ENCODE measurements at places on chromosomes 4 and X.

GRCh38 chrX:19735244-19735643 is 152.2 kb downstream of the SH3KBP1 start:
- no peak for DNase-seq
- no peaks in the 10 kb centered on the region for H3K36me3 ChIP-seq
- no peak overlapping the region for H3K4me3 ChIP-seq
- no peaks in the 10 kb centered on the region for H3K27me3 ChIP-seq
- no peak overlapping the region for H3K27ac ChIP-seq
- H3K4me1 ChIP-seq, result no peaks in the 10 kb centered on the region

- H3K27ac ChIP-seq, result peak overlapping the region; percentile 39
- H3K36me3 ChIP-seq, result no peaks in the 10 kb centered on the region
- no peaks in the 10 kb centered on the region for H3K27me3 ChIP-seq
- DNase-seq, result peak; percentile 59
Observed at GRCh38 chr4:112747036-112747435, 110.1 kb downstream of the LARP7 start.

DNA sequence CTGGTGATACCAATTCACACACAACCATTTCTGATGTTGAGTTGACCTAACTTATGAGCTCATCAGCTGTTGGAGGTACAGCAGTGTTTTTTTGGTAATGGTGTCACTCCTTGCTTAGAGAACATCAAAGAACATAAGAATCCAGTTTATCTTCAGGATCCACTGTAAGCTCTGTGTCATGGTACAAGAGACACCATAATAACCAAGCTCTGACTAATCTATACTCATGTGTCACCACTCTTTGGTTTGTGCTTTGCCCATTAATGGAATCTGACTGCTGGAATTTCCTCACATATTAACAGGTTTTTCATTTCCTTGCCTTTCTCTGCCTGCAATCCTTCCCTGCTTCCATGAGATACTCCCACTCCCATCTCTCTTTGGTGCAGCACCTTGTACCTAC is 735.1 kb upstream of the LCORL start:
- H3K4me1 ChIP-seq, result no peaks in the 10 kb centered on the region
- H3K27me3 ChIP-seq, result no peaks in the 10 kb centered on the region
- H3K27ac ChIP-seq, result no peak overlapping the region
- DNase-seq, result no peak

- H3K27me3 ChIP-seq, result no peaks in the 10 kb centered on the region
- H3K4me3 ChIP-seq, result no peak overlapping the region
- H3K4me1 ChIP-seq, result no peaks in the 10 kb centered on the region
- H3K27ac ChIP-seq, result no peak overlapping the region
- DNase-seq, result no peak
- no peaks in the 10 kb centered on the region for H3K36me3 ChIP-seq
Observed at GRCh38 chrX:1487401-1487800, 34.7 kb upstream of the ASMTL start.

DNA sequence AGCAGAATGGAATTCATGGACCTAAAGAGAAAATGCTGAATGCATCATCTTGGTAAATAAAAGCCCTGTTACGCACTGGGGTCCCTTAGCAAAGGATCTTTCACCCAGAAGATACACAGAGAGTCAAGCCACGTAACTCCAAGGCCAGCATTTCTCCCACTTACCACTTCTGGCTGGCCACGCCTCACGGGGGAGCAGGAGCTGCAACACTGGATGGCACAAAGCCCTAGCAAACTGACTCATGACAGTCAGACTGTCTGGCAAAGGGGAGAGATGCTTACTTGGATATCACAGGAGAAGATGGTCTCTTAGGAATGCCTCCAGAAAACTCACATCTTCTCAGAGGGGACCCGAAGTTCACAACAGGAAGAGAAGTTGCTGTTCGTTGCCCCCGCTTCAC is 51.4 kb upstream of the BCLAF3 start:
- DNase-seq, result no peak
- H3K4me1 ChIP-seq, result no peaks in the 10 kb centered on the region
- no peaks in the 10 kb centered on the region for H3K36me3 ChIP-seq
- H3K27ac ChIP-seq, result no peak overlapping the region
- no peaks in the 10 kb centered on the region for H3K27me3 ChIP-seq
- H3K4me3 ChIP-seq, result no peak overlapping the region

GRCh38 chr4:794900-795725 is 30.8 kb downstream of the CPLX1 start:
- peaks cover 8% of the 10 kb centered on the region for H3K4me1 ChIP-seq
- H3K4me3 ChIP-seq, result peak overlapping the region; percentile 4
- H3K36me3 ChIP-seq, result no peaks in the 10 kb centered on the region
- H3K27me3 ChIP-seq, result peaks cover 52% of the 10 kb centered on the region
- no peak overlapping the region for H3K27ac ChIP-seq
- no peak for DNase-seq

DNA sequence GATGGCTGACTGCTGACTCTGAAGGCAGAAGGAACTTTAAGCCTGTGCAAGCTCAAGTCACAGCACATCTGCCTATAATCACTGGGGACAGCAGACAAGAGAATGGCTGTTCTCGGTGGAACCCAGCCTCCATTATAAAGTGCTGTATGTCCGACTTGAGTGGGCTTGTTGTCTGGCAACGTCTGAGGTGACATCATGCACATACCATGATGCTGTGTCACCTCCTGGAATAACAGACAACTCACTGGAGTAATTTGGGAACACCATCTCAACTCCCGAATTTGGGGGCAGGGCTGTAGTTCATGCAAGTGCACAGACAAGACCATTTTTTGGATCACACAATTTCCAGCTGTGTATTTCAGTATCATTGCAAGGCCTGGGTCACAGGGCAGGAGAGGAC is 59.8 kb upstream of the GPM6B start:
- no peak for DNase-seq
- no peak overlapping the region for H3K27ac ChIP-seq
- no peaks in the 10 kb centered on the region for H3K4me1 ChIP-seq
- peaks cover 2% of the 10 kb centered on the region for H3K27me3 ChIP-seq
- H3K36me3 ChIP-seq, result no peaks in the 10 kb centered on the region
- no peak overlapping the region for H3K4me3 ChIP-seq

- H3K4me1 ChIP-seq, result no peaks in the 10 kb centered on the region
- H3K27me3 ChIP-seq, result no peaks in the 10 kb centered on the region
- H3K36me3 ChIP-seq, result no peaks in the 10 kb centered on the region
- DNase-seq, result peak; percentile 2
- no peak overlapping the region for H3K4me3 ChIP-seq
Observed at GRCh38 chrX:42089031-42089430, 165.7 kb upstream of the CASK start.

DNA sequence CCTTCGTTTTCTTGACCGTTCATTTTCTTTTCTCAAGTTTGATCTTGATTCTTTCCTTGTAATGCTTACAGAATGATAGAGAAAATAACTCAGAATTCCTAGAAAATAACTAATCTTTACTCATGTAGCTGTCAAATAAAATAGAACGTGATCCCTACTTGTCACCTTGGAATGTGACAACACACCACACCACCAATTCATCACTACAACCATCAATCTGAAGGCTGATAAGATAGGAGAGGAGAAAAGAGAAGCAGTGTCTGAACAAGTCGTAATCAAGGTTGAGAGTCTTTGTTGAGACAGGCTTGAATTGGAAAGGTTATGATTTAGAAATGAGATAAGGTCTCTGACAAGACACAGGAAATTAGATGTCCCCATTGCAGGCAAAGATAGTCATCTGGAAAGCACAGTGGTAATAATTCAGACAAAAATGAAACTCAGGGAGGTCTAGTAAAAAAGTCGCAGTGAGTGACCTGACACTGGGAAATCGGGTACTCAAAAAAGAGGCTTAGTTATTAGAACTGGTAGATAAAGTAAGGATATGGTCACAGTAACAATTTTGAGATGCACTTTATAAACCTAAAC is 456.2 kb downstream of the FAT4 start:
- H3K27me3 ChIP-seq, result no peaks in the 10 kb centered on the region
- no peak overlapping the region for H3K4me3 ChIP-seq
- no peak overlapping the region for H3K27ac ChIP-seq

DNA sequence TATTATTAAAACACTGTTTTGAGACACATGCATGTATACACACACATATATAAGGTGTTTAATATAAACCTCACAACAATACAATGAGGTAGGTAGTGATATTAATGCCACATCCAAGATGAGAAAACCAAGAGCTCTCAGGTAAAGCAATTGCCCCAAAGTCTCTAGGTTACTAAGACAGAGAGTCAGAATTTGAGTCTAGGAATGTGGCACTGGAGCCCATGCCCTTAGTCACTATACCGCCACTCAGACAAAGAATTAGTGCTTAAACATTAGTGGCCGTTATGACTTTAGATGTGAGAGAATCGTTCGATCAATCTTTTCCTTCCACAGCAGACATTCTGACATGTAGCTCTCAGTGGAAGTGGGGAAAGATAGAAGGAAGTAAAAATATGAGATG is 108.2 kb upstream of the ACSL4 start:
- no peak overlapping the region for H3K27ac ChIP-seq
- no peak for DNase-seq
- peaks cover 11% of the 10 kb centered on the region for H3K4me1 ChIP-seq

DNA sequence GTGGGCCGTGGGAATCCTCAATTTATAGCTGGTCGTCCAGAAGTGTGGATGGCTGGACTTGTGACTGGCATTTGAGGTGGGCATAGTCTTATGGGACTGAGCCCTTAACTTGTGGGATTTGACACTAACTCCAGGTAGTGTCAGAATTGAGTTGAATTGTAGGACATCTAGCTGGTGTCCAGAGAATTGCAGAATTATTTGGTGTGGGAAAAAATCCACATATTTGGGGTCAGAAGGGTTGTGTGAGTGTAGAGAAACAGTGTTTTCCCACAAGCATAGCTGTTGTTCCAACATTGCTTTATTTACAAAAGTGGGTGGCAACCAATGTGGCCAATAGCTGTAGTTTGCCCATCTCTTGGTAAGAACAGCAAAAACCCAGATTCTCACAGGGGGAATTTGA is 91.3 kb downstream of the MOSPD2 start:
- DNase-seq, result no peak
- H3K36me3 ChIP-seq, result no peaks in the 10 kb centered on the region
- no peak overlapping the region for H3K27ac ChIP-seq

GRCh38 chr4:67343199-67343598 is 202.1 kb downstream of the CENPC start:
- no peak overlapping the region for H3K27ac ChIP-seq
- H3K4me1 ChIP-seq, result peaks cover 5% of the 10 kb centered on the region
- DNase-seq, result no peak
- H3K27me3 ChIP-seq, result no peaks in the 10 kb centered on the region
- no peaks in the 10 kb centered on the region for H3K36me3 ChIP-seq

- no peaks in the 10 kb centered on the region for H3K4me1 ChIP-seq
- H3K27ac ChIP-seq, result no peak overlapping the region
- H3K27me3 ChIP-seq, result no peaks in the 10 kb centered on the region
- H3K4me3 ChIP-seq, result no peak overlapping the region
- no peak for DNase-seq
Observed at GRCh38 chr4:6854098-6854744, 55.4 kb upstream of the TBC1D14 start.

- no peak overlapping the region for H3K27ac ChIP-seq
- DNase-seq, result no peak
- H3K4me1 ChIP-seq, result no peaks in the 10 kb centered on the region
- no peaks in the 10 kb centered on the region for H3K27me3 ChIP-seq
Observed at GRCh38 chrX:120334151-120334550, 22.9 kb upstream of the TMEM255A start.

DNA sequence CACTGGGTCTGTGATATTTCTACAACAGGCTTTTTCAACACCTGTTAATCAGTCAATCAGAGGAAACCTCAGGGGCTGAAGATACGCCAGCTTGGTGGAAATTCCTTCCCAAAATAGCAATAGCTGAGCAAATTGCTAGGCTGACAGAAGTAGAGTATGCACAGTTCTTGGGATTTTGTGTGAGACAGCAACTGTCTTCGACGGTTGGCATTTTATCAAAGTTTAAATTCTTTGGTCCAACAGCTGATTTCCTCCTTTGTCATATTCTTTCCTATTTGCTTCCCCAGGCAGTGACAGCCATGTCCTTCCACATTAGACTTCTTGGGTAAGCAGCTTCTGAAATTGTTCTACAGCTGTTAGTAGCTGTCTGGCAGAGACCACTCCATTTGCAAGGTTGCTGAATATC is 8.0 kb upstream of the PALLD start:
- no peak for DNase-seq
- no peak overlapping the region for H3K4me3 ChIP-seq
- H3K27ac ChIP-seq, result no peak overlapping the region
- no peaks in the 10 kb centered on the region for H3K36me3 ChIP-seq
- H3K27me3 ChIP-seq, result no peaks in the 10 kb centered on the region

DNA sequence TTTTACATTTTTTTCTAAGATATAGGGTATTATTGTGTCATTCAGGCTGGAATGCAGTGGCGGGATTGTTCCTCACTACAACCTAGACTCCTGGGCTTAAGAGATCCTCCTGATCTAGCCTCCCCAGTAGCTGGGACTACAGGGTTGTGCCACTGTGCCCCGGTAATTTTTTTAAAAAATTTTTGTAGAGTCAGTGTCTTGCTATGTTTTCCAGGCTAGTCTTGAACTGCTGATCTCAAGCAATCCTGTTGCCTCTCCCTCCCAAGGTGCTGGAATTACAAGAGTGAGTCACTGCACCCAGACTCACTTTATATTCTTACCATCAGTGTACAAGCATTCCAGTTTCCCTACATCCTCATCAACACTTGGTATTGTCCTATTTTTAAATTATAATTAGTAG is 156.4 kb upstream of the GYPA start:
- no peak for DNase-seq
- no peaks in the 10 kb centered on the region for H3K27me3 ChIP-seq
- no peak overlapping the region for H3K27ac ChIP-seq
- peaks cover 7% of the 10 kb centered on the region for H3K4me1 ChIP-seq
- no peaks in the 10 kb centered on the region for H3K36me3 ChIP-seq

- H3K27ac ChIP-seq, result no peak overlapping the region
- no peaks in the 10 kb centered on the region for H3K27me3 ChIP-seq
- H3K4me1 ChIP-seq, result no peaks in the 10 kb centered on the region
- H3K4me3 ChIP-seq, result no peak overlapping the region
- H3K36me3 ChIP-seq, result no peaks in the 10 kb centered on the region
Observed at GRCh38 chr4:98098764-98099163, 44.5 kb downstream of the STPG2 start.

- H3K27me3 ChIP-seq, result no peaks in the 10 kb centered on the region
- no peak for DNase-seq
- no peak overlapping the region for H3K27ac ChIP-seq
- H3K4me1 ChIP-seq, result no peaks in the 10 kb centered on the region
- no peak overlapping the region for H3K4me3 ChIP-seq
Observed at GRCh38 chr4:107997794-107998193, 8.1 kb downstream of the HADH start.

- H3K4me3 ChIP-seq, result no peak overlapping the region
- H3K36me3 ChIP-seq, result peaks cover 28% of the 10 kb centered on the region
- H3K4me1 ChIP-seq, result no peaks in the 10 kb centered on the region
Observed at GRCh38 chr4:76651616-76652015, 216.6 kb downstream of the SHROOM3 start.

DNA sequence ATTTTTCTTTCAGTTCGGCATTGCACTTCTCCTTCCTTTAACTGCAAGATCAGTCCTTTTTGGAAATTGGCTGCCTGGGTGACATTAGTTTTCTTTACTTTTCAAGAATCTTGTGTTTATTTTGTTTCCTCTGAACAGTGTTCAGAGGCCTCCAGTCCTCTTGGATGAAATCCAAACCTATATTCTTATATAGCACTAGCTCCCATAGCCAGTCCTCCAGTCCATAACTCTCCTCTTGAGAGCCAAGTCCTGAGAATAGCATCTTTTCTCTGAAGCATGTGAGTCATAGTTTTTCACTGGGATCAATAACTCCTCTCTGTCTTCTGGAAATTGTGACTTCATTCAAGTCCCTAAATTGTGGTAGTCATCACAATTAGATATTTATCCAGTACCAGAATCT is 357.5 kb downstream of the RAPGEF2 start:
- H3K4me3 ChIP-seq, result no peak overlapping the region
- H3K36me3 ChIP-seq, result no peaks in the 10 kb centered on the region
- no peaks in the 10 kb centered on the region for H3K4me1 ChIP-seq
- H3K27ac ChIP-seq, result no peak overlapping the region

Data from neuronal stem cell (in vitro differentiated cells).